Kidney glomerular epithelial cell (primary cell): ENCODE measurements at places on chromosomes 11 and 22.
A peak's percentile ranks its signal among the peaks of the same experiment; 100 is the strongest.

DNA sequence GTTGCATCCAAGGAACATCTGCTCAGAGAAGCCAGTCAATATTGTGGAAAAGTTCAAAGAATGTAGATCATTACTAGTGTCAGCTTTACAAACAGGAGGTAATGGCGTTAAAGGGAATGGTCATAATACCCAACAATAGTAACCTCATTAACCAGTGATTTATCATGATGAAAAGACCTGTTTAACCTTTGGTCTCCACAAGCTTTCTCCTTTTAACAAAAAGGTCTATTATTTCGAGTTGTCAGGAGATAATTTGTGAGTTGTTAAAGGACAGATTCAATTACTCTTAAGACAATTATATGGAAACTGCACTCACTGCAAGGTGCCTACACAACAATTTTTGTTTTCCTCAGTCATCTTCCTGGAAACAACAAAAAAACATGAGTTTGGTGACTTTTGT, 73.8 kb upstream of the HTATIP2 start:
- DNase-seq = no peak

- DNase-seq = no peak
Observed at GRCh38 chr22:36086629-36087254, 58.1 kb upstream of the RBFOX2 start.

DNA sequence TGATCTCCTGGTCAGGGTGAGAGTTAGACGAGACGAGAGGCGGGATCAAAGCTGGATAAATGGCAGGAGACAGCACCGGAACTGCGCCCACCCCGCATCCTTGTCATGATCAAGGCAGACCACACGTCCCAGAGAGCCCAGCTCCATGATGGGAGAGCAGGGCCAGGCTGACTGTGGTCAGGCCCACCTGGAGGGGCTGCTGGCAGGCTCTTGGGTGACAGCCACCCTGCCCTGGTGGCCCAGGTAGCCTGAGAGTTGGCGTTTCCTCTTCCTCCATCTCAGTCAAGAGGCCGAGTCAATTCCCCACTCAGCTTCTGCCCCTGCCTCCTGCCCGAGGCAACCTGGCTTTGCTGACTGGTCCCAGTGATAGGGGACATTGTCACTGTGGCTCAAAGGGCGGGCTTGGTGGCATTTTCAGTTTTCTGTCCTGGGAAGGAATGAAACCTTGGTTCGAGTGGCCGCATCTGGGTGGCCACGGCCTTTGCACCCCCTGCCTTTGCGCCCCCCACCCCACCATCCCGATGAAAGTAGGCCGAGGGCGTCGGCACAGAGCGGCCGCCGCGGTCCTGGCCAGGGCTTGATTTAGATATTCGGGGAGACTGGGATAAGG, 60.8 kb upstream of the PPARA start:
- no peak for DNase-seq

DNA sequence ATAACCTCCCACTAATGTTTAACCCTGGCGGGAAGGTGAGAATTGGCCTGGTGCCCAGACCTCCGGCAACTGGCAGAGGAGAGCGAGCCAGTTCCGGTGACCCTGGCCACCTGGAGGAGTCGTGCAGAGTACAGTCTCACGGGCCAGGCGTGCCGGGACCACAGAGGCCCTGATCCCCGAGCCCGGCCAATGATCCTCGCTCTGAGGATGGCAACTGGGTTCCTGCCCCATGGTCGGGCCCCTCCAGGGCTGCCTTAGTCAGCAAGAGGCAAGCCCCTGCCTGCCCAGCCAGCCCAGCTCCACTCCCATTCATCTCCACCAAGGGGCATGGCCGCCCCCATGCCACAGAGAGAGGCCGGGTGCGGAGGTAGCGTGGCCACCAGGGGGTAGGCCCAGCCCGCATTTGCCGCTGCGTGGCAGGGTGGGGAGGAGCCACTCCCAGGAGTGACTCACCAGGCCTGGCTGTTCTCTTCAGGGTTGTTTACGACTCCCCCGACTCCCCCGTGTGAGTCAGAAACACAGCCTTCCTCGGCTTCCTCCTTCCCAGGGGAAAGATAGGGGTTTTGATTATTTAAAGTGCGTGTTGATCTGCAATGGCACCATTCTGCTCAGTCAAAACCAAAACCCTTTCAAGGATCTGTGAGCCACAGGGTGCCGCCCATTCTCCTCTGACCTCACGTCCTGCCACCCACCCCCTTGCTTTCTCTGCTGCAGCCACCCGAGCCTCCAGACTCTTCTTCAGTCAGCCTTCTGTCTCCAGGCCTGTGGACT, at the start of gene SLC25A45:
TSS of gene SLC25A45 (minus strand) at position 614 of the 771 bp plus-strand sequence. CDS start 695 bp downstream, outside the sequence.
- DNase-seq = peak; percentile 96

DNA sequence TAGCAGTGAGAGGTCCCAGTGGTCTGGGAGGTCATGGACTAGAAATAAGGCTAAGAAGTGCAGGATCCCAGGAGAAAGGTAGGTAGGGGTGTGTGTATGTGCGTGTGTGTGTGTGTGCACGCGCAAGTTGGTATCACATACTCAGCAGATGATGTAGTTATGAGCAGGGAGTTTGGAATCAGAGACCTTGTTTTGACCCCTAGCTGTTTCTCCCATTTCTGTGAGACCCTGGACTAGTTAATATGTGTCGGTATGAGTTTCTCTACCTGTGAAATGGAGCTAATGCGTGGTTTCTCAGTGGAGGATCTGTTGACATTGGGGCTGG, 1.3 kb downstream of the SERPING1 start:
- DNase-seq = no peak

GRCh38 chr11:57440744-57441414, 14.0 kb upstream of the SLC43A3 start:
- no peak for DNase-seq

DNA sequence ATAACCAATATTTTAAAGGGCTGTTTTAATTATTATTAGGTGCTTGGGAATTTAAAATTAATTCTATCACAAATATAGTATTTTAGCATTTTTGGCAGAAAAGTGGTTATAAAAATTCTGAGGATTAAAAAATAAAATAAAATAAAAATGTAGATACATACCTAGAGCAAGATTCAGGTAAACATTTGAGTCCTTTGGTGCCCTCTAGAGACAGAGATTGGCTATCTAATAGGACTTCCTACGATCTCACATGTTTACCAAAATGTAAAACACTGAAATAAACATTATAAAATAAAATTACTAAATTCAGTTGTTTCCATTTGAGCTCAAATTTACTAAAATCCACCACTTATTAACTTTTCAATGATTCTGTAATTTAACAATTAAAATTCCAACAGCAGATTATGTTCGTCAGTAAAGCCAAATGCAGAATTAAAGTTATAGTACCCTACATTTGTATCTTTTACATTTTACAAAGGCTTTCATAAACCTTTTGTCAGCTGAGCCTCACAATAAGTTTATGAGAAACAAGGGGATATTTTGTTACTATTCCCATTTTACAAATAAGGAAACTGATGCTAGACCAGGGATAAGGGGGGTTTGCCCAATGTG, 27.7 kb downstream of the SLC36A4 start:
- DNase-seq = peak; percentile 16

GRCh38 chr11:8239536-8240228, 24.0 kb downstream of the LMO1 start:
- no peak for DNase-seq

- no peak for DNase-seq
Observed at GRCh38 chr11:103441021-103441420, 331.8 kb downstream of the DYNC2H1 start.

DNA sequence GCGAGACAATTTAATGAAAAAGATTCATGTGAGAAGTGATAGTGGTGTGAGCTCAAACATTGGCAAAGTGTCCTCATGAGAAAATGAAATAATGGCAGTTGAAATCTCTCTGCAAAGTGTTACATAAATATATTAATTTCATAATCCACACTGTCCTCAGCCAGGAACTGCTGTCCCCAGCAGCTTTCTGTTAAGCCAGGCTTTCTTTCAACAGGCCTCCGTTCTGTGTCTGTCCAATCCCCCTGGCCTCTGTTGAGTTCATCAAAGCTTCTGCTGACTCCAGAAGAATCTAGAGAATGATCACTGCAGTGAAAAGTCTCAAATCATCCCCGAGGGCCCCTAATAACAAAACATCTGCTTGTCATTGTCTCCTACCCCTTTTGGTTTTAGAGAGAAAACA, 10.0 kb upstream of the ASCC2 start:
- DNase-seq = no peak

DNA sequence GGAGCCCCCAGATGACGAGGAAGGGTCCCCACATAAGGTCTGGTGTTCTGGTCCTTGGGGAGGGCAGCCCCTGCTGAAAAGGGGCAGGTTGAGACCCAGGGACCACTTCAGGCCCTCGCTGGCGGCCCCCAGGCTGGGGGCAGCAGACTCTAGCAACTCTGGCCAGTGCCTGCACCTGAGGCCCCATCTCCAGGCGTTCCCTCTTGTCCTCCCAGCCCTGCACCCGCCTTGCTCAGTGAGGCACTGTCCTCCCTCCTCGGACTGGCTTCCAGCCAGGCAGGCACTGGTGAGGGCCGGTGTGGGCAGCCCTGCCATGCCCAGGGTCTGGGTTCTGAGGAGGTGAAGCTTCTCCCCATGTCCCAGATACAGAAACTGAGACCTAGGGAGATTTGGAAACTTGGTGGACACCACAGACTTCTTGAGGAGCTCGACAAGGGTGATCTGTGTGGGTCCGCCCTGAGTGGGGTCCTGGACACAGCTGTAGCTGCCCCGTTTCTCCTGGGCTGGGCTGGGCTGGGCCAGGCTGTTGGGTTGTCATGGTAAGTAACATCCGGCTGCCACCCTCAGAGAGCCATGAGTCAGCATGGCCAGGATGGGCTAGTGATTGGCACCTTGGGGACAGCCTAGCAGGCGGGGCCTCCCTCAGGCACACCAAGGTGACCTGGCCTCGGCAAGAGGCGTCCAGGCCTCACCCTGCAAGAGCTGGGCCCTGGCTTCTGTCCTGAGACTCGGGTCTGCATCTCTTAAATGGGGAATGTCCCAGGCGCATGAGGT, 11.1 kb upstream of the PHLDA2 start:
- no peak for DNase-seq

- no peak for DNase-seq
Observed at GRCh38 chr11:120403966-120404365, 67.8 kb downstream of the ARHGEF12 start.

GRCh38 chr11:117511483-117511930, 183.9 kb downstream of the CEP164 start:
- no peak for DNase-seq

GRCh38 chr22:37196539-37197450, 8.7 kb upstream of the C1QTNF6 start:
- peak; percentile 55 for DNase-seq

GRCh38 chr22:22178992-22179391, 65.6 kb upstream of the VPREB1 start:
- DNase-seq = no peak

GRCh38 chr11:128928400-128928799, 14.3 kb downstream of the TP53AIP1 start:
- no peak for DNase-seq

- no peak for DNase-seq
Observed at GRCh38 chr22:29647954-29648737, 44.7 kb downstream of the NF2 start.
